ENCODE measurements at places on chromosomes 5 and 9.

DNA sequence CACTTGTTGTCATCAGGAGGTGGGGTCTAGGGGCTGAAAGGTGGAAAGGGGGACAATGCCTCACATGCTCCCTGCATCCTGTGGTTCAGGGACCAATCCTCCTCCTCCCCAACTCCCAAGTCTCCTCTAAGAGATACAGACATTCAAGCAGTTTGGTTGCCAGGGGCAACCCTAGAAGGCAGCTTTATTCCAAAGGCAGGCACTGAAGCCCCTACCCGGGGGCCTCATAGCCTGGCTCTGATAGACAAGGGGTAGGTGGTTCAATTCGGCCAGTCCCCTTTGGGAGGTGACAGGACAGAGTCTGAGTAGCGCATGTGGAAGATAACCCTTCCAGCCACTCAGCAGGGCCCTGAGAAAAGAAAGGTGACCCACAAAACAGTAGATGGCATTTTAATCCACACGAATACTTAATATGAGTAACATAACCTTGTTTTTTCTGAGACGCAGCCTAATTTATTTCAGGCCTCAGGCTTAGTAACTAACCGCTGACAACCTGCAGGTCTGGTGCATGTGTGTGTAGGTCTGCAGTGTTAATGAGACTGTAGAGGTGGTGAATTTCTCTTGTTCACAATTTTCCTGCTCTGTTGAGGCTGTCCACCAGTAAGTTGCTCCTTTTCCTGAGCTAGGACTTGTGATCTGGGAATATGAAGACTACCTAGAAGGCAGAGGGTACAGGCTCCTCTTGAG is 31.3 kb upstream of the HSPA9 start:
- DNase-seq = no peak

GRCh38 chr5:153525536-153525935 is 35.1 kb downstream of the GRIA1 start:
- no peak for DNase-seq

GRCh38 chr9:108515856-108516255 is 339.9 kb downstream of the ACTL7B start:
- no peak for DNase-seq

DNA sequence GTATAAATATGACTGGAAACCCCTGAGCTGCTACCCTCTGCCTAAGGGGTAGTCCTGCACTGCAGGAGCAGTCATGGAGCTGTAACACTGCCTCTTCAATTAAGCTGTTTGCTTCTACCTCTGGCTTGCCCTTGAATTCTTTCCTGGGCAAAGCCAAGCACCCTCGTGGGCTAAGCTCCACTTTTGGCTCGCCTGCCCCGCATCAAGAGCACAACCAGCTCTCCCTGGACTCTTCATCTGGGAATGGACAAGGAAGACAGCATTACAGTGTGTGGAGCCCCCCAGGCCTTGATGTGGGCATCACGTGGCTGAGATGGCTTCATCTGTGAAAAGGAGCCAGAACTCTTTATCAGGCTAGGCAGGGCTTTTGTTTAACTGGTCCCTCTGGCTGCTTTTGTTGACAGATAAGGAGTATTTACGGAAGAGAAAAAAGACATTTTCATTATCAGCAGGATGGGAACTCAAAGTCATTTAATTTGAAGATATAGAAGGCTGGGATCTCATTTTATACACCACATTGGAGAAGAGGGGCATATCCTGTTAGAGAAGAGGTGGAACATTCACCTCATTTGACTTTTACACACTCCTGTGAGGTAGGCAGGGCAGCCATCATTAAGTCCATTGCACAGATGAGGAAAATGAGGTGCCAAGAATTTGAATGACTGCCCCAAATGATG is 137.8 kb downstream of the SEMA6A start:
- no peak for DNase-seq

- no peak for DNase-seq
Measured at GRCh38 chr9:76716085-76716672, 48.1 kb upstream of the PCA3 start.

DNA sequence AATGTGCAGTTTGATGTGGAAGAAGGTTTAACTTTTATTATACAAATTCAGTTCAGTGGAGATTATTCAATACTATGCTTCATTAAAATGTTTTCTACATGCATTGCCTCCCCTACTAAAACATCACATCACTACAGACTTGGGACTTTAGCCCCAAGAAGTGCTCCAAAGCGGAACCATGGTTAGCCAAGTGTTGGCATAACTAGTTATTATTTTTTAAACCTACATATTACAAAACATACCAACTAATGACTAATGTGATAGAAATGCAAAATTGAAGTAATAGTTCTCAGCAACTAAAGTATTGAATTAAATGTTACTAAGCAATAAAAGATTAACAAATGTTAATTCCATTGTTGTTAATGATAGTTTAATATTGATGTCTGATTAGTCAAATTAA is 74.5 kb downstream of the XRCC4 start:
- no peak for DNase-seq

GRCh38 chr5:53667621-53668020 is 107.2 kb downstream of the NDUFS4 start:
- no peak for DNase-seq

All from T47D (cell line).